Effector memory CD8-positive, alpha-beta T cell (primary cell): ENCODE measurements at places on chromosomes 11 and 22.

- peak; percentile 89 for DNase-seq
Measured at GRCh38 chr11:819129-819931, 616 bp downstream of the PNPLA2 start.

GRCh38 chr22:17046566-17047348, 38.0 kb upstream of the IL17RA start:
- no peak for DNase-seq

DNA sequence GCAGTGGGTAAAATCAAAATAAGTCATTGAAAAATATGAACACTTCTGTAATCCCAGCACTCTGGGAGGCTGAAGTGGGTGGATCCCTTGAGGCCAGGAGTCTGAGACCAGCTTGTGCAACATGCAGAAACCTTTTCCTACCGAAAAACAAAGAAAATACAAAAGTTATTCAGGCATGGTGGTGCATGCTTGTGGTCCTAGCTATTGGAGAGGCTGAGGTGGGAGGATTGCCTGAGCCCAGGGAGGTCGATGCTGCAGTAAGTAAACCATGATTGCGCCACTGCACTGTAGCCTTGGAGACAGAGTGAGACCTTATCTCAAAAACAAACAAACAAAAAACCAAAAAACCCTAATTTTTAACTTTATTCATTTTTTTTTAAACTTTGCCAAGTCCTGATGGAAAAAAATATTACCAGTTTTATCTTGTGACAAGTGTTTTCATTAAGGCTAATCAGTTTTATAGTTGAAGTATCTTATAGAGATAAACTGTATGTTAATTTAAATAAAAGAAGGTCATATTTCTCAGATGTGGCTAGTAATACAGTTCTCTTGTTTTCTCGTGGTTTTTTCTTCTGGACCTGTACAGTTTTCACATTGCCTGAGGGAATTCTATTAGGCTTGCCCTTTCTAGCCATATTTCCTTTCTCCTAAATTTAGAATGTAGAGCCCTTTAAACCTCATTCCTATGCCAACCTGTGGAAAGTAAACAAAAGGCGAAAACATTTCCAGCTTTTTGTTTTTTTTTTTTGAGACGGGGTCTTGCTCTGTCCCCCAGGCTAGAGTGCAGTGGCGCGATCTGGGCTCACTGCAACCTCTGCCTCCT, 9.4 kb downstream of the HIPK3 start:
- DNase-seq = no peak

GRCh38 chr22:39474351-39475111, 17.7 kb downstream of the MGAT3 start:
- no peak for DNase-seq

- no peak for DNase-seq
Measured at GRCh38 chr11:35488117-35488516, 37.3 kb downstream of the PAMR1 start.

- no peak for DNase-seq
Measured at GRCh38 chr11:15557457-15558230, 442.9 kb downstream of the INSC start.

DNA sequence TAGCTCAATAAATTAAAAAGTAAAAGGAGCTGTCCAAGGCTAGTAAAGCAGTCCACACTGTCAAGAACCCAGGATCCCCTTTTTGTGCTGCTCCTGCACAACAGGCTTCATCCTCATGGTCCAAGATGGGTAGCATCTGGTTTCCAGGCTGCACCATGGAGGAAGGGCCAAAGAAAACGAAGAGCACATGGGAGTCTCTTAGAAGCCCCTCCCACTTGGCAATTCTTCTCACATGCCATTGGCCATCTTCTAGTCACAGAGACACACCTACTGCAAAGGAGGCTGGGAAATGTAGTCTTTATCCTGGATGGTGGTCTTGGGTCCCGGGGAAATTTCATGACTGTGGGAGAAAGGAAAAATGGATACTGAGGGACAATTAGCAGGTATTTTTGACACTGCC, 37.8 kb downstream of the PRR5L start:
- no peak for DNase-seq

DNA sequence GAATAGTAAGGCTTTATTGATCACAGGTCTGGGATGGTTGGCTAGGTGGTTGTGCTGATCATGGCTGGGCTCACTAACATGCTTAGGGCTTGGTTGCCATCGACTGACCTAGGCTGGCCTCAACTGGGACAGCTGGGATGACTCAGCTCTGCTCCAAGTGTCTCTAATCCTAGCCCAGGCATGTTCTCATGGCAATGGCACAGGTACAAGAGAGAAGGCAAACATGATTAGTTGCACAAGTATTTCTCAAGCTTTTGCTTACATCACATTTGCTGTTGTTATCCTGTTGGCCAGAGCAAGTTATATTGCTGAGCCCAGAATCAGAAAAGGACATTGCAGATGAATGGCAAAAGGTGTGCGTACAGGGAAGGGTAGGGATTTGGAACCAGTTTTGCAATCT, 68.5 kb upstream of the SLC35C1 start:
- no peak for DNase-seq

- no peak for DNase-seq
Measured at GRCh38 chr11:72135891-72136683, 562 bp downstream of the FOLR3 start.

- no peak for DNase-seq
Measured at GRCh38 chr11:13781153-13781552, 112.7 kb downstream of the FAR1 start.

DNA sequence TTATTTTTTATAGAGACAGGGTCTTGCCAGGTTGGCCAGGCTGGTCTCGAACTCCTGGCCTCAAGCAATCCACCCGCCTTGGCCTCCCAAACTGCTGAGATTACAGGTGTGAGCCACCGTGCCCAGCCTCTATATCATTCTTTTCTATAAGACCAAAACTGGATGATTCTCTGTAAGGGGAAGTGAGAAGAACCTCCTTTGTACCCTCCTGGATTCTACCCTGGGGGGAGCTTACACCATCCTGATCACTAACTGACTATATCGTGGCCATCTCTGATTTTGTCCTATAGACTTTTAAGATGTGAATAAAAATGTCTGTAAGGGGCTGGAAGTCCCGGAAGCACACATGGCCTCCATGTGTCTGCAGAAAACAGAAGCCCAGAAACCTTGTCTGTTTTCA, 9.1 kb downstream of the PIWIL4 start:
- no peak for DNase-seq
